Upper lobe of right lung (tissue), 1 donor: ENCODE measurements at places on chromosomes 16 and 17. TPM values are rescaled to one million over a fixed set of nuclear protein-coding genes. Genes with fewer than 3 reads are reported as not detected.

ITGAD gene
- total RNA-seq = 0.20 TPM

TSR1 gene
- 17.7 TPM for total RNA-seq

TMC5 gene
- total RNA-seq = 68.7 TPM

TM4SF5 gene
- not detected for total RNA-seq

BCAR1 gene
- total RNA-seq = 61.7 TPM

CTRB2 gene
- total RNA-seq = 0.78 TPM

TBX6 gene
- total RNA-seq = 1.4 TPM

KCNG4 gene
- total RNA-seq = not detected

ZSCAN10 gene
- total RNA-seq = not detected

- no peak for DNase-seq
- peaks cover 20% of the 10 kb centered on the region for H3K4me1 ChIP-seq
- H3K36me3 ChIP-seq = peaks cover 1% of the 10 kb centered on the region
- H3K4me3 ChIP-seq = no peak overlapping the region
- H3K27ac ChIP-seq = peak overlapping the region; percentile 76
These were observed 31.9 kb upstream of the CPNE2 start for GRCh38 chr16:57060323-57061083.

- H3K4me1 ChIP-seq = peaks cover 9% of the 10 kb centered on the region
- no peaks in the 10 kb centered on the region for H3K27me3 ChIP-seq
- H3K4me3 ChIP-seq = no peak overlapping the region
- peak; percentile 77 for DNase-seq
These were observed 25.8 kb downstream of the ABR start for GRCh38 chr17:1153795-1154546.

GRCh38 chr17:22171631-22172030 is 479.3 kb downstream of the KCNJ18 start:
- H3K4me3 ChIP-seq = no peak overlapping the region
- H3K4me1 ChIP-seq = no peaks in the 10 kb centered on the region
- no peaks in the 10 kb centered on the region for H3K36me3 ChIP-seq
- H3K27me3 ChIP-seq = no peaks in the 10 kb centered on the region
- DNase-seq = no peak

- no peak overlapping the region for H3K27ac ChIP-seq
- peaks cover 6% of the 10 kb centered on the region for H3K27me3 ChIP-seq
- peaks cover 3% of the 10 kb centered on the region for H3K36me3 ChIP-seq
These were observed 84.3 kb downstream of the ARHGAP23 start for GRCh38 chr17:38512473-38513058.

DNA sequence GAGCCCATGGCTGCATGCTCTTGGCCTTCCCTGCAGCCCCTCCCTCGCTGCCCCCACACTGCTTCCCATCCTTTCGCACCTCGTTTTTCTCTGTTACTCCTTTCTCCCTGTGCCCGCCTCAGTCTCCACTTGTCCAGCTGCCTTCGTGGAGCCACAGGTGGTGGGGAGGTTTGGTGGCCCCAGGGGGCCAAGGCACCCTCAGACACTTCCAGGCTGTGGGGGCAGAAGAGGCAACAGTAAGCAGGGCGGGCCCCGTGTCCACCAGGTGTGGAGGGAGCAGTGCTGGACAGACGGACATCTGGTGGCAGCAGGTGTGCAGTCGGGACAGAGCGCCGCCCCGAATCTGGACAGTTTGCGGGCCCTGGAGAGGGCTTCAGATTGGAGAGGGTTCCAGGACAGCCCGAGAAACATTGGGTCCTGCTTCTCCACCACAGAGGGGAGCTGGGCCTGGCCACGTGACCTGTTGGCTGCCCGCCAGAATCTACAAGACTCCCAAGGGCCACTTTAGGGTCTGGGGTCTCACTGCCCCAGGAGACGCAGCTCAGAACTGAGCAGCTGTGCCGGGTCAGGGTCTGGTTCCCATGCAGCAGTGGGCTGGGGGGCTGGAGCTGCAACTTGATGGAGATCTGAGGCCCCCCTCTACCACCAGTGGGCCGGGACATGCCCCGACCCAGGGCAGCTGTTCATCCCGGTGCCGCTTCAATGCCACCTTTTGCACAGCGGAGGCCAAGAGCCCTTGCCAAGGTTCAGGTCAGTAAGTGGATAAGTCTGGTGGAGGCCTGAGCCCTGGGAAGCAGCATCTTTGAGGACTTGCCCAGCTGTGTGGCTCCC is 22.8 kb downstream of the BAHCC1 start:
- no peak overlapping the region for H3K4me3 ChIP-seq
- H3K36me3 ChIP-seq = no peaks in the 10 kb centered on the region
- peak overlapping the region; percentile 67 for H3K27ac ChIP-seq

DNA sequence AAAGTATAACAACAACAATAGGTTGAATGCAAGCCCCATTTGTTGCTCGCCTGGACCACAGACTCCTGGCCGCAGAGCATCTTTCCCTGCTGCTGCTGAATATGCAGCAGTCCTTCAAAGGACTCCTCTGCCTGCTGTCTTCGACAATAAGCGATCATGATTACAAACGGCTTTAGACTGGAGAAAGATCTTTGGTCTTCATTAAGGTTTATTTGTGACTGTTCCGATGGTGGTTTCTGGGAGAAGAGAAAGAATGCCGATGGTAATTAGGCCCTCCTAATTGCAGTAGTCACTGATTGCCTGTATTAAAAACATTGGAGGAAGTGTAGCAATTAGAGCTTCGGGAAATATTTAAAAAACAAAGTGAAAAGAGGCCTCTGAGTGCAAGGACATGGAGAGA is 138.2 kb downstream of the CACNG3 start:
- no peak overlapping the region for H3K27ac ChIP-seq
- H3K4me3 ChIP-seq = no peak overlapping the region
- H3K27me3 ChIP-seq = no peaks in the 10 kb centered on the region
- H3K4me1 ChIP-seq = no peaks in the 10 kb centered on the region

DNA sequence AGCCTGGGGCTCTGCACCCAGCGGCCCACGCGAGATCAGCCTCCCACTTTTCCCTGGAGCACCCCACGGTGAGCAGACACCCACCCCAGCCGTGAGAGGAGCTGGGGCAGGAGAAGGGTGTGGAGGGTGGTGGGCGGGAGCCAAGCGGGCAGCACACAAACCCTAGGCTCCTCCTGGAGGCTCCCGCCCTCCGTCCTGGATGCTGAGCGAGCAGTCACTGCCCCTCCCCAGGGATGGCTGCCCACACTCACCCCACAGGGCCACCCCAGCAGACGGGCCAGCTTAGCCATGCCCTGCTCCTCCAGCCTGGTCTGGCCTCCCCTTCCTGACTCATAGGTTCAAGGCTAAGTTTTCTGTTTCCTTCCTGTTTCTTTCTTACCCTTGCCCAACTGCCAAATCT is 15.7 kb upstream of the ABCC3 start:
- H3K36me3 ChIP-seq = no peaks in the 10 kb centered on the region
- H3K4me1 ChIP-seq = peaks cover 5% of the 10 kb centered on the region
- no peak overlapping the region for H3K27ac ChIP-seq
- no peak overlapping the region for H3K4me3 ChIP-seq

- H3K27me3 ChIP-seq = no peaks in the 10 kb centered on the region
- peaks cover 20% of the 10 kb centered on the region for H3K36me3 ChIP-seq
- peak; percentile 46 for DNase-seq
- peaks cover 72% of the 10 kb centered on the region for H3K4me1 ChIP-seq
- H3K4me3 ChIP-seq = no peak overlapping the region
- no peak overlapping the region for H3K27ac ChIP-seq
These were observed 35.8 kb downstream of the MPRIP start for GRCh38 chr17:17077861-17078732.

- H3K27me3 ChIP-seq = no peaks in the 10 kb centered on the region
- H3K4me1 ChIP-seq = peaks cover 24% of the 10 kb centered on the region
- H3K27ac ChIP-seq = no peak overlapping the region
- no peak overlapping the region for H3K4me3 ChIP-seq
- no peaks in the 10 kb centered on the region for H3K36me3 ChIP-seq
These were observed 240.3 kb upstream of the GSE1 start for GRCh38 chr16:85372627-85373372.

- no peaks in the 10 kb centered on the region for H3K36me3 ChIP-seq
- no peaks in the 10 kb centered on the region for H3K27me3 ChIP-seq
- DNase-seq = no peak
- no peak overlapping the region for H3K27ac ChIP-seq
These were observed 10.1 kb downstream of the DRC3 start for GRCh38 chr17:17982801-17983200.

- peaks cover 95% of the 10 kb centered on the region for H3K36me3 ChIP-seq
- H3K4me1 ChIP-seq = no peaks in the 10 kb centered on the region
- DNase-seq = no peak
- H3K27me3 ChIP-seq = no peaks in the 10 kb centered on the region
- H3K27ac ChIP-seq = no peak overlapping the region
- H3K4me3 ChIP-seq = no peak overlapping the region
These were observed 8.3 kb downstream of the FLII start for GRCh38 chr17:18250259-18250658.

DNA sequence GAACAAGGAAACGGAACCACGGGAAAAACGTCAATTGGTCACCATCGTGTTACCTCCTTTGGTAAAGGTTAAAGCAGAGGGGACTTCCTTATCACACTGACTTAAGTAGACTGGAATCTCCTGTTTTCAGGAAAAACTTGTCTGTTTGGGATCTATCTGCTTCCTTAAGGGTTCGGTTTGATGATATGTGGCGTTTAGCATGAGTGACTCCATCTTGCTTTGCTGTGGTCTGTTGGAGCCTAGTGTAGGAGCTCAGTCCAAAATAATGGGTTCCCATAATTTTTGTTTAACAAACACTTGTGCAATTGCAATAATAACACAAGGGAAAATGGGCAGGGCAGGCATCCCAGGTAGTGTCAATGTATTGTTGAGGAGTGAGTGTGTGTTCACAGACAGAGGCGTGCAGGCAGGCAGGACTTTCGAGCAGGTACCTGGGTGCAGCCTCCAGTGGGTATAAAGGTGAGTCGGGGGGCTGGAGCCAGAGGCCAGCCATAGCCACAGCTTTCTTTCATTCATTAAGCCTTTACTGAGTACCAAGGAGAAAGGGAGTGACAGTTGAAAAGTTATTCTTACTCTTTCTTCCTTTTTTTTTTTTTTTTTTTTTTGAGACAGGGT is 4.3 kb upstream of the ENGASE start:
- H3K27ac ChIP-seq = no peak overlapping the region
- H3K27me3 ChIP-seq = no peaks in the 10 kb centered on the region
- DNase-seq = peak; percentile 30
- H3K4me3 ChIP-seq = no peak overlapping the region

DNA sequence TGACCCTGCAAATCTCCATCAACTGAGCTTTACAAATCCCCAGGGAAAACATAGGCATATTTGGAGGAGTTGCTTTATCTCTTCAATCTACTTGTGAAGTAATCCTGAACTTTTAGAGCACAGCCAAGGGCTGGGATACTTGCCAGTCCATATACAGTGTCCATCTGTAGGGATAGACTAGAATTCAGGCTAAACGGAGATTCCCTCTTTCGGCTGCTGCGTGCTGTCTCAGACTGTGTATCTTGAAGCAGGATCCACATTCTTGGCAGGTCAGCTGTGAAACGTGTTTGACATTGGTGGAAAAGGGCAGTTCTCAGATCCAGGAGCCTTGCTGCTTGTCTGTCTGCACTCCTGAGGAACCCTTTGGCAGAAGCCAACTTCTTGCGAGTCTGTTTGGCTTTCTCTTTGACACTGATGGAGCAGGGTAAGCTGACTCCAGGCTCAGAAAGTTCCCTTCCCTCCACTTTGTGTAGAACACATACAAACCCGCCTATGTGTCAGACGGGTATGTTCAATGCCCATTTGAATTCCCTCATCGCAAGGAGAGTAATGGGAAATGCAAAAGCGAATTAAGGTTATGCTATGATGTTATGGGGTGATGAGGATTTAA is 221.8 kb downstream of the MAP2K4 start:
- DNase-seq = no peak
- H3K4me1 ChIP-seq = no peaks in the 10 kb centered on the region

- DNase-seq = no peak
- H3K36me3 ChIP-seq = peaks cover 7% of the 10 kb centered on the region
- H3K4me1 ChIP-seq = peaks cover 37% of the 10 kb centered on the region
- no peaks in the 10 kb centered on the region for H3K27me3 ChIP-seq
- H3K27ac ChIP-seq = peak overlapping the region; percentile 96
These were observed 670 bp upstream of the CTF1 start for GRCh38 chr16:30895627-30896260.

- no peaks in the 10 kb centered on the region for H3K36me3 ChIP-seq
- no peak overlapping the region for H3K27ac ChIP-seq
- H3K27me3 ChIP-seq = no peaks in the 10 kb centered on the region
- H3K4me3 ChIP-seq = no peak overlapping the region
- no peak for DNase-seq
These were observed 25.4 kb upstream of the ADCY9 start for GRCh38 chr16:4141604-4142003.

DNA sequence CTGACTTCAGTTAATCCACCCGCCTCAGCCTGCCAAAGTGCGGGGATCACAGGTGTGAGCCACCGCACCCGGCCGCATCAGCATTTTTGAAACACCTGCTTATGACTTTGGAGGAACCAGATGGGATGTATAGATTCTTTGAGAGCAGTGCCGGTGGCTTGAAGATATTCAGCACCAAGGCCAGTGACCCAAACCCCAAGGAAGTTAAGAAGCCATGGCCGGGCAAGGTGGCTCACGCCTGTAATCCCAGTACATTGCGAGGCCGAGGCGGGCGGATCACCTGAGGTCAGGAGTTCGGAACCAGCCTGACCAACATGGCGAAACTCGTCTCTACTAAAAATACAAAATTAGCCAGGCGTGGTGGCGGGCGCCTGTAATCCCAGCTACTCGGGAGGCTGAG is 43.9 kb downstream of the TRARG1 start:
- H3K27ac ChIP-seq = no peak overlapping the region
- no peaks in the 10 kb centered on the region for H3K36me3 ChIP-seq
- DNase-seq = no peak
- no peaks in the 10 kb centered on the region for H3K4me1 ChIP-seq
- H3K27me3 ChIP-seq = no peaks in the 10 kb centered on the region

GRCh38 chr17:74754832-74755231 is 6.4 kb downstream of the NHERF1 start:
- no peak for DNase-seq
- peaks cover 49% of the 10 kb centered on the region for H3K4me1 ChIP-seq
